ENCODE measurements at places on chromosomes 7 and 10.
A peak's percentile ranks its signal among the peaks of the same experiment; 100 is the strongest.

- no peak for DNase-seq
These were observed 158.1 kb upstream of the CHST15 start for GRCh38 chr10:124251317-124252065.

DNA sequence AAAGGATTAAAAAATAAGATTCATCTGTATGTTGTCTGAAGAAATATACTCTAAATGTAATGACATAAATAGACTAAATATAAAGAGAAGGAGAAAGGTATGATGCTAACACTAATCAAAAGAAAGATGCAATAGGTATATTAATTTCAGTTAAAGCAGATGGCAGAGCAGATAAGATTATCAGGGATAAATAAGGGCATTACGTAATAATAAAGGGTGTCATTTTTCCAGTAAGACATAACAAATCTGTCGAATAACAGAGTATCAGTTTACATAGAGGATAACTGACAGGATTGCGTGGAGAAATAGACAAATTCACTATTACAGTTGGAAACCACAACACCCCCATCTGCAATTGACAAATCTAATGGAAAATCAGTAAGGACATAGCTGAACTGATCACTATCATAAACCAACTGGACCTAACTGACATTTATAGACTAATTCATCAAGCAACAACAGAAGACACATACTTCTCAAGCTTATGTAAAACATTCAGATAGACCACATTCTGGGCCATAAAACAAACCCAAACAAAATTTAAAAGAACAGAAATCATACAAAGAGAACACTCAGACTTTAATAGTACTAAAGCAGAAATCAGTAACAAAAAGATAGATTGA is 384.1 kb upstream of the COBL start:
- no peak for DNase-seq

DNA sequence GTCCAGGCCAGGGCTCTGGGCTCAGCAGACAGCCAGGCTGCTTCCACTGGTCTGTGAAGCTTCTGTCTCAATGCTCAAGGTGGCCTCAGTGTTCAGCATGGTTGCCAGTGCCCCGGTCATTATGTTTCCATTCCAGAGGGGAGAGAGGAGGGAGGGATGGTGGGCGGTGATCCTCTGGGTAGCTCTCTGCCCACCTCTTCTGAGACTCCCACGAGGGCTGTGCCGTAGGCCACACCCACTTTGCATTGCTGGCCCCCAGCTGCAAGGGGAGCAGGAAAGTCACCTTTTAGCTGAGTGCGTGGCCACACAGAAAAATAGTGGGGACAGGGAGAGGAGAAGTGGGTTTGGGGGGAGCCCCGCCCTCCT is 42.5 kb downstream of the FOXK1 start:
- DNase-seq: no peak

DNA sequence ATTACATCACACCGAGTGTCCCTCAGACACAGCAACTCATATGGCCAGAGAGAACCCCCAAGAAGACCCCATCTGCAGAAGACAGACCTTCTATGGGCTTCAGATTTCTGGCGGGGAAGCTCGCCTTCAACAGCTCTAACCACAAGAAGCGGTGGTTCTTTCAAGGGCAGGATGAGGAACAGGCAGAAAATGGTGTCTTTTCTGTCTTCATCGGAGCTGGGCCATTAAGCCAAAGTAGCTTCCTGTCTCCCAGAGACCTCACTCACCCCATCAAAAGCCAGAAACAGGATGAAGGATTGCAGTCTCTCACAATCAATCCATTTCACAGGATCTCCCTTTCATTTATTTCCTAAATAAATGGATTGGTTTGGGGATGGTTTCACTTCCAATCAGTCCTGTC is 149.1 kb downstream of the HERPUD2 start:
- no peak for DNase-seq

DNA sequence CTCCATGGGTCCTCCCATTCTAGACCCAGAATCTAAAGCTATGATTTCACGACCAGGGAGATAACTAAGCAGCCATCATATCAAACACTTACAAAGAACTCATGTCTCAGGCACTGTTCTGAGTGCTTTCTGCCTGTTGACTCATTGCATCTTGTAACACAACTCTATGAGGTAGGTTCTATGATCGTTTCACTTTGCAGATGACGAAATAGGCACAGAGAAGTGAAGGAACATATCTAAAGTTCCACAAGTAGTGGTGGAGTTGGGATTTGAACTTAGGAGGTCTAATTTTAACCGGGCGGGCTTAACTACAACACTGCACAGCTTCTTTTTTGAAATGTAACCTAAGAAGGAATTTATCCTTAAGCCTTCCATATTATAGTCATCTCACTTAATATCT is 2.9 kb downstream of the RBP4 start:
- no peak for DNase-seq

DNA sequence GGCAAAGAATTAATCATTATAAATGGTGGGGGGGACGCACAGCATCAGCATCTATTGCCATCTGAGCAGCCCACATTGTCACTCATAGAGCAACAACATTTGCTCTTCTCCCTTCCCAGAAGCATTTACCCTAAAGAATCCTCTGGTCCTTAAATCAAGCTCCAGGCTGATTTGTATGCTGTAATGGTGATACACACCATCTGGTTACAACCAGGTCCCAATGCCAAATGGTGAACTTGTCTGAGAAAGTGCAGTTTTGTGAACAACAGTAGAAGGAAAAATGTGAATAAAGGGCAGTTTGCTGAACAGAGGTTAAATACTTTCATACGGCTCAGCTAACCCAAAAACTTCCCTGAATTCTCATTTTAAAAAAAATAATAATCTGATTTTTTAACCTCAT is 38.8 kb upstream of the TCF7L2 start:
- no peak for DNase-seq

DNA sequence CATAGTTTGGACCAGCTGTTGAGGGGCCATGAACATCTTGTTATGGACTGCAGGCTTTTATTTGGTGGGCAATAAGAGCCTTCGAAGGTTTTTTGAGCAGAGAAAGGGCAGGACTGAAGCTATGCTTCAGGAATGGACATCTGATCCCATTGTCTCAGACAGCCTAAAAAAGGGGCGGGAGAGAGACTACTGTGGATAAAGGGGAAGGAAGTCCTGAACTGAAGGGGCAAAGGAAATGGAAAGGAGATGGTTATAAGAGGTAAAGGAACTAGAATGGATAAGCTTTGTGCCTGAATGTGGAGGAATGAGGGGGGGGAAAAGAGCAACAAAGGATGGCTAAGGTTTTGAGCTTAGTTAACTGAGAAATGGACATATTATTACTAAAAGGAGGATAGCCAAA is 172.5 kb downstream of the SKAP2 start:
- no peak for DNase-seq

DNA sequence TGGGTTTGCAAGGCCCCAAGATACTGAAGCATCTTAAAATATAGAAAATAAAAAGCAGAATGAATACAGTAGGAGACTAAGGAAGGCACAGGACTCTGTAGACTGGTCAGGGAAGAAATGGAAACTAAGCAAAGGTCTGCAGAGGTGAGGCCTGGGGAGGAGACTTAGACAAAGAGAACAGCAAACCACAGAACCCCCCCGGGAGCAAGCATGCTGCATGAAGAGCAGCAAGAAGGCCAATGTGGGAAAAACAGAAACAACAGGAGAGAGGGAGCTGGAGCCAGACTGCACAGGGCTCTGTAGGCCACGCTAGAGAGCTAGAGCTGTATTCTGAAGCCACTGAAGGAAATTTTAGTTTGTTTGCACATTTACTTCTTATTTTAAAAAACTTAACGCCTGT is 45.7 kb upstream of the ARID5B start:
- DNase-seq: no peak

DNA sequence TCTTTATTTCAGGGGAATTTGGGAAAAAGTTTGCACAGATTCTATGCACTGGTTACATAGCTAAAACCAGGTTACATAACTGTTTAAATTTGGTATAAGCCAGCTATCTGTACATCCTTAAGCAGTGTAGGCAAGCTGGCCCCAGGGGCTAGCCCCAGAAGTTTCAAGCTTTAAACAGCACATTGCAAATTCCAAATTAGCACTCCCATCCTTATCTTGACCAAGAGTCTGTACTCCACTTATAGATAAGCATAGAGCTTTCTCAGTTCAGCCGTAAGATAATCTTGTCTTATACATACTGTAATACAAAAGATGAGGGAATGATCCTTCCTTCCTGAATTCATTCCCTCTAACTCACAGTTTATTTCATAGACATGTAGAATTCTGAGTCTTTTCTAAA is 109.3 kb downstream of the SPAG6 start:
- DNase-seq: no peak

GRCh38 chr10:74587109-74587854 is 239.1 kb upstream of the KAT6B start:
- DNase-seq: no peak

- DNase-seq: no peak
These were observed 2.0 kb upstream of the GIMAP4 start for GRCh38 chr7:150565239-150565638.

DNA sequence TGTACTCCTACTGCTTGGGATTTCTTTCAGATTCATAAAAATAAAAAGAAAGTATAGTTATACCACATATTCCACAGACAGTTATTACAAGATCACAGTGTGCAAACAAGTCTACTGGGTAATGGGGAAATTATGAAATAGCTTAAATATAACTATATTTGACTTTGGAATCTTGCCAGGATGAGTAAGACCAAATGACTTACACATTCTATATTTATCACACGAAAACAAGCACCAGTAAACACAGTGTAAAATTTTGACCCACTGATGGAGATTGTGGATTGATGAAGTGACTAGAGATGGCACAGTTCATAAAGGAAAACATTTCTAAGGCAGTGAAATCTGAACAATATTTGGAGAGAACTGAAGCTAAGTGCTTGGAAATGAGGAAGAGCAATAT is 339.7 kb downstream of the THSD7A start:
- DNase-seq: no peak

- DNase-seq: peak; percentile 93
These were observed at the start of gene IL15RA for GRCh38 chr10:5977471-5978229. Gene IL15RA, minus strand, starts transcription at chr10:5977543. Its CDS starts 51 bp downstream, at chr10:5977492.

- DNase-seq: no peak
These were observed 11.1 kb downstream of the WAC start for GRCh38 chr10:28544058-28544457.

DNA sequence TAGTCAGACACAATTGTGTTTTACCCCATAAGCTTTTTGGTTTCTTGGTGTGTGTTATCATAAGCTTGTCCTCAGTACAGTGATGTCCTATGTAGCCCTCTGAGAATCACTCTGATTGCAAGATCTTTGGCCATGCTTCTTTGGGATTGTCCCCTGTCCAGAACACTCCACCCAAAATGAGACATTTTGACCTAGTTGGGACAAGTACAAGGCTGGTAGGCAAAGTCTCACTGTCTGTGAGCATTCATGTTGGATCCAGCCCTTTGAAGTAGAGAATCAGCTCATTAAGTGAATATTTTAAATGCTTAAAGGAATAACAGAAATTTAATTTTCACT is 28.9 kb upstream of the PCGF5 start:
- DNase-seq: no peak

- DNase-seq: no peak
These were observed 160.9 kb downstream of the LRRC4 start for GRCh38 chr7:127870231-127870907.

DNA sequence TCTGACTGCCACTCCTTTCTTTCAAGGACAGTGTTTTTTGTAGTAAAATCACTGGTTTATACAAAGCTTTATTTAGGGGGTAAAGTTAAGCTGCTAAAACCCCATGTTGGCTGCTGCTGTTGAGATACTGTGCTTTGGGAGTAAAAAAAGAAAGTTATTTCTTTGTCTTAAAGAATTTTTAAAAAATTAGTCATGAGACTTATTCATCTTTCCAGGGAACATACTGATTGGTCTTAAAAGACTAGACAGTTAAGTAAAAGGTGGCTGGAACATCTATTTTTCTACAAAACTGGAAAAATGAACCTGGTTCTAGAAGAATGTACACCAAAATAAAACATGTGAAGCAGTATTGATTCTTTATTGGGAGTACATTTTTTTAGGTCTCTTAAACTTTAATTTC is 20.6 kb downstream of the BBIP1 start:
- no peak for DNase-seq

- peak; percentile 16 for DNase-seq
These were observed 108.8 kb downstream of the ADCY1 start for GRCh38 chr7:45682836-45683555.

DNA sequence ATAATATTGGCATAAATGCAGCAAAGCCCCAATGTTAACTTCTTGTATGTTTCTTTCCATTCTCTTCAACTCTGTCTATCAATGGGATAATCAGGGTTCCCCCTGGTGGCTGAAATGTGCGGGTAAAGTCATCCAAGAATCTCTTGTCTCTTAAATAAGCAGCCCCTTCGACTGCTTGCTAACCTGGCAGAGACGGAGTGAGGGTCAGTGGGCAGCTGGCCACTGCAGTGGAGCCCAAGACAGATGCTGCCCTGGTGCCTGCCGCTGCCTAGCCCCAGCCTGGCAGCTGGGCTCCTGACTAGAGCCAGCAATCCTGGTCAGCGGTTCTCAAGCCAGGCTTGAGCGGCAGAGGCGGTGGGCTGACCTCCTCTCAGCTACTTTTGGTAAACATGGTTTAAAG is 248.9 kb downstream of the COBL start:
- DNase-seq: peak; percentile 55

DNA sequence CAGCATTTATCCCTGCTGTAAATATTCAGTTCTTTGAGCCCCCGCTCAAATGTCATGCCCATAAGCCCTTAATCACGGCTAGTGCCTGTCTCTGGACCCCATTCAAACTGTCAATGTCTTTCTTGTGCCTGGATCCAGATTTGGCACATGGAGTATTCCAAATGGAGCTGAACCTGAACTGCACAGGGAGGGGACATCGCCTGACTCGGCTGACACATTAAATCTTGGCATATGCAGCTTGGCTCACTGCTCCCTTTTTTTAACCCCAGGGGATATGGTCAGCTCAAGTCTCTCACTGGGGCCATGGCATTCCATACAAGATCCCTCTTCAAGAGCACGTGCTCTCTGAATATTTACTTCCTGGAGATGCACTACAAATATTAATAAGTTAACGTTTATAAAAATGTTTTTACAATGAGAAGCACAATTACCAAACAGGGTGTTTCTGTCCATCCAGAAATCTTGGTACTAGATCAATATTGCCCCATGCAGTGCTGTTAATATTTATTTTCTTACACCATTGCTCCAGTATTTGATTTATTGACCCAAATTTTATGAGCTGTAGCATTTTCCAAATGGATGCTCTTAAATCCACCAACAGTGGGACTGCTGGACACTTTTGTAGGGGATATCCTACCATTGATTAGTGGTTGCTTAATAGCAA is 57.4 kb downstream of the FGFR2 start:
- DNase-seq: no peak
